ENCODE measurements at places on chromosomes 2 and 18. TPM values are rescaled to one million over a fixed set of nuclear protein-coding genes. Genes with fewer than 3 reads are reported as not detected.

CCDC178 gene
- total RNA-seq: not detected

CPLX4 gene
- total RNA-seq: not detected

MROH2A gene
- total RNA-seq: not detected

MAL gene
- total RNA-seq: not detected

RIF1 gene
- 37.4 TPM for total RNA-seq

IFIH1 gene
- total RNA-seq: 2.6 TPM

GCKR gene
- 0.11 TPM for total RNA-seq

RBBP8 gene
- total RNA-seq: 49.6 TPM

DNA sequence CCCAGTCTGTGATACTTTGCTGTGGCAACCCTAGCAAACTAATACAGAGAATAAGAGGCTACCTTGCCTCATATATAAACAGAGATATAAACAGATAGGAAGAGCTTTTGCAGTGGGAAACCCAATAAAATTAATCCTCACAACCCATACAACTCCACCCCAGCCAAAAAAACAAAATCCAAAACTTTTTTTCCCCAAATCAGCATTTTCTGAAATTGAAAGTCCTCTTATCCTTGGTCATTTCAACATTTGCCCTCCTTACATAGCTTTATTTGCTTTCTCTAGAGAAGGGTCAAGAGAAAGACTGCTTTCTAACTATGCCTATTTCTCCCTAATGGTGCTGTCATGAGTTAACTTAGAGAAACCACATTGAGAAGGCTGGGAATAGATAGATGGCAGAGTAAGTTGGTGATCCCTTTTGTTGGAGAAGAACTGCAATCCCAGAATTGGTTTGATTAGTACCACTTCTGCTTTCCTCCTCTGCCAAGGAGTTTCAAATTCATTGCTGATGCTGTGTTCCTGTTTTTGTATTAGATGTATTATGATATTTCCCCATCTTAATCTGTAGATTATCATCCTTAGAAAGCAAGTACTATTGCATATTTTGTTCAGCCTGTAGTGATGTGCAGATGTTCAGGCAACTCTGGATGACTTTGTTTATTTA, 76.5 kb upstream of the B3GNT2 start:
- no peak for DNase-seq

DNA sequence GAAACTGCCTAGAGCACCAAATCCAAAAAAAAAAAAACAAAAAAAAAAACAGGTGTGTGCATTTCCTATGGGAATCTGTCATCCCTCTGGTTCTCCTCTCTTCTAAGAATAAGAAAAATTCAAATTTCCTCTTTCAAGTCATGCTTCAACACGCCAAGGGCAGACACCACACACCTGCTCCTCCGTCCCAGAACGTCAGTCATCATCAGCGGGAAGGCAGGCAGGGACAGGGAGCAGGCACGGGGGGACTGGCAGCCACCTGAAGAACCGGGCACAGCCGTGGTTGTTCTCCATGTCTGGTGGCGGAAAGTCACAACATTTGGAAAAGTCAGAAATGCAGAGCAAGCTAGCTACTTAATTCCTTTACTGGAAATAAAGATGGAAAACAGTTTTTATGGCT, 214.8 kb downstream of the IKZF2 start:
- DNase-seq: no peak

DNA sequence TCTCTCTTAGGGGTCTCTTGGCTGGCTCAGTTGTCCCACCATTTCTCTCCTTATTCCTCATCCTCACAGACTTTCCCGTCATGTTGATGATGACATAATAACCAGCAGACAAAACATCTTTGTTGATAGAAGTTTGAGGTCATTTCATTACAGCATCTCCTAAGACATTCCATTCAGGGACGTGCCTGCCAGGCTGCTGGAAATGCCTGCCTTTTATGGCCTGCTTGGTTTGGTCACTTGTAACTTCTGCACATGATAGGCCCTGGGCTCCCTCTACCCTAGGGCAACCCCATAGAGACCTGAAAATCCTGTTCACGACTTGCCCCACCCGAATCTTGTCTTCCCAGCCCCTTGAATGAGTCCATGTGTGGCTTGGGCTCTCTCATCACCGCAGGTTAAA, 81.7 kb downstream of the SDC1 start:
- no peak for DNase-seq

DNA sequence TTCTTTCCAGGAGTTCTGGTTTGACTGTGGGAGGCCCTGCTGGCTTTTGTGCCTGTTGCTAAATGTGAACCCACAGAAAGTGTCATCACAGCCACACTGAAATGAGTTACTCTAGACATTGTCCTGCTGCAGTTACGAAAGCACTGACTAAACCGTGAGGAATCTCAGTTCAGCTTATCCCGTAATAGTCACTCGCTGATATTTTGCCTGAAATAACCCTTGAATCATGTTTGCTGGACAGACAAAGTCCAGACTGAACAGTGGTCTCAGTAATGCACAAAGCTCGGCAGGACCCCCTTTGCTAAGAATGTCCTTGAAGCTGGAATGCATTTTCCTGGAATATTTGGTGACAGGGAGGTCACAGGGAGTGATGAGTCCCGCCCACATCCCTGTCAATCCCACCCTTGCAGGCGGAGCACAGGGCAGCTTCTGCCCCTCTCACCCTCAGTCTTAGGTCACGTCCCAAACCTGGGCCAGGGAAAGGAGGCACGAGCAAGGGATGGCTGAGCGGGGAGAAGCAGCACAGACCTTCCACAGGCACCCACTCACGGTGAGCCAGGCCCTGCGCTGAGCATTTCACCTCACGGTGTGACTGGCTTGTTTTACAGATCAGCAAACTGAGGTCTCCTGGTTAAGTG, 53.4 kb downstream of the ADI1 start:
- DNase-seq: peak; percentile 94

DNA sequence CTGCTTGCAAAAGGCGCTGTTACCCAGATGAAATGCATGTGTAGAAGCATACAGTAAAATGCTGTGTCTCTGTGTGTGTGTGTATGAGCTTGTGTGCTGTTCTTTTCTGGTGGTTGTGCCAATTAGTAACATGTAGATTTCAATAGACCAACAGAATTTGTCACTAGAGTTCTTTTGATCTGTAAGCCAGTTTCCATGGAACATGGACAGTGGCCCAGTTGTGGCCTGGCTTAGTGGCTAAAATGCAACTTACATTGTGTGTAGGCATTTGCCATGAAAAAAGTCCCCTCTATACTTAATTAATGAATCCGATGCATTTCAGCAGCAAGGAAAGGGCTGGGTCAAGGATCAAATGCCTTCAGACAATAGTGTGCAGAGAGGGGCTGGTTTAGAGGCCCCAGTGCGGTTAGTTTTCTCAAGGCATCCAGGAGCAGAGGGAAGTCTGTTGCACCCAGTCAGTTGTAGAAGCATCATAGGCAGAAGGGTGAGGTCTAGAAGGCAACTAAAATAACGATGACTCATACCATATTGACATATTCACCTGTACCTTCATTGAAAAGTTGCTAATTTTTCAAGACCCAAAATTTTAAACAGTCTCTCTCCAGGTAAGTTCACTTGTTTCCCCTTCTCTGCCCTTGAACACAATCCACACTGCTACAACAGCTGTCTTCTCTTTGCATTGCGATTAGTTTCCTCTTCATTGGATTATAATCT, 366.9 kb upstream of the SPRED2 start:
- DNase-seq: no peak

- DNase-seq: no peak
Observed at GRCh38 chr2:241858206-241859016, at the start of gene PDCD1. Gene PDCD1 (minus strand): TSS chr2:241858894. CDS start chr2:241858838, 56 bp downstream.

GRCh38 chr2:88100489-88100858, 27.4 kb downstream of the FABP1 start:
- DNase-seq: no peak

DNA sequence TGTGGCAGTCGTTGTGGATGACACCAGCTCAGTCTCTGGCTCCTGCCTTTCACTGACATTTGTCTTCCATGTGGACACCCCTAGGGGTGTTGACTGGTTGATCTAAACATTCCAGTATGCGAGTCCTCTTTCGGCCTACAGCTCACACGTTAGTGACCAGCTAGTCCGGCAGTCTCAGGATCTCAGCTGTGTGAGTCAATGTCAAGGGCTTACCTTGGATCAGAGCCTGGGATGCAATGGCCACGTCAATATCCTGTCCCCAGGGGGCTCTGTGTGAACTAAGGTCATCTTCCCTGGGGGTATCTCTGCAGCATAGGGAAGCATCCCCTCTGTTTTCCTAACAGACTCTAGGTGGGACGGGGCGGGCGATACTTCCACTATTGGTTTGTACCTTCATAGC, 35.1 kb upstream of the YWHAQ start:
- DNase-seq: peak; percentile 62

GRCh38 chr2:196431957-196432356, 207.6 kb upstream of the CCDC150 start:
- DNase-seq: no peak

- DNase-seq: no peak
Observed at GRCh38 chr18:79581911-79582310, 97.7 kb upstream of the CTDP1 start.

DNA sequence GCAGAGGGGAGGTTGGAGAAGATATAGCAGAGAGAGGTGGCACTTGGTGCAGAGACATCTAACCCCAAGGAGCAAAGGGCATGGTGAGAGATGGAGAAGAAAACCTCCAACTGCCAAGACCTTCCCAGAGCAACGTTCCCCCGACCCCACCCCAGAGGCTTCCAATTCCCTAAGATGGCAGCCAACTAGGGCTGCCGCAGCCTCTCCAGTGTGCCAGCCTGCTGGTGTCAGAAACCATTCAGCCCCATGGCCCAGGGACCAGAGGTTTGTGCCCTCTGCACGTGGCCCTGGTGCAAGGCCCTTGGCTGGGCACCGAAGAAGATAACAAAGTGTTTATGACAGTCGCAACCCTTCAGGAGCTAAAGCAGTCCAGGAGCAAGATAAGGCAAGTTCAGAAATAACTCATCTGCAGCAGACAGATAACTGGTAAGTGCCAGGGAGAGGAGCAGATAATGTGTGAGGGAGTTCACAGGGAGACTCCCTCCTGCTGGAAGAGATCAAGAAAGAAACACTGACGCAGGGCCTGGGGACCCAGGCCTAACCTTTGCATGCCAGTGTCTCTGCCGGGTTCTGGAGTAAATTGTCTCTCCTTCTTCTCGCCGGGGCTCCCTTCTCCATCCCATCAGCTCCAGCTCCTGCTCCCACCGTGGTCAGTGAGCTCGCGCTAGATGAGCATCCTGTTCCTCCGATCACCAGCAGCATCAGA, 66.1 kb upstream of the ID2 start:
- no peak for DNase-seq

All from LHCN-M2 (cell line).